ENCODE measurements at places on chromosomes 12 and 14.

DNA sequence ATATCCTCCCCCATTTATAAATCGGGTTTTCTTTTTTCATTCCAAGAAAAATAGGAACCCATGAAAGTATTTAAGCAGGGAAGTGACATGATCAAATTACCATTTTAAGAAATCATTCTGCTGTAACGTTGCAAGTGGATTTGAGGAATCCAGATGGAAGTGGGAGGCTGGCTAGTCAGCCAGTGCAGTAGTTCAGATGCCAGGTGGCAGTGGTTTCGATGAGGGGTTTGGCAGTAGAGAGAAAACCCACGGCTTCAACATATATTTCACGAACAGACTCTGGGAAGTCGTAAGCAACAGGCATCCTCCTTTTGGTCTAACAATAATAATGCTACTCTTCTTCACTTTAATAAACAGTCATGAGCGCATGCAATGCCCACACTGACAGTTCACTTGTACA, 25.0 kb downstream of the PDZRN4 start:
- DNase-seq = no peak

- DNase-seq = no peak
These were observed 5.9 kb downstream of the GSG1 start for GRCh38 chr12:13097491-13098011.

GRCh38 chr14:25485381-25485780, 435.4 kb upstream of the STXBP6 start:
- DNase-seq = no peak

DNA sequence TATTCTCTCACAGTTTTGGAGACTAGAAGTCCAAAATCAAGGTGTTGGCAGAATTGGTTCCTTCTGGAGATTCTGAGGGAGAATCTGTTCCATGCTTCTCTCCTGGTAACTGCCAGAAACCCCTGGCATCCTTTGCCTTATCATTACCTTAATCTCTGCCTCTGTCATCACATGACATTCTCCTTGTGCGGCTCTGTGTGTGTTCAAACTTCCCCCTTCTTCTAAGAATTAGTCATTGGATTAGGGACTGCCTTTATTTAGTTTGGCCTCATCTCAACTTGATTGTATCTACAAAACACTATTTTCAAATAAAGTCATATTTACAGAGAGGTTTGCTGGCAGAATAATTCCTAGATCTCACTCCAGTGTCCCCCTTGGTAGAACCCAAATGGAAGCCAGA, 68.9 kb downstream of the ZNF641 start:
- no peak for DNase-seq

DNA sequence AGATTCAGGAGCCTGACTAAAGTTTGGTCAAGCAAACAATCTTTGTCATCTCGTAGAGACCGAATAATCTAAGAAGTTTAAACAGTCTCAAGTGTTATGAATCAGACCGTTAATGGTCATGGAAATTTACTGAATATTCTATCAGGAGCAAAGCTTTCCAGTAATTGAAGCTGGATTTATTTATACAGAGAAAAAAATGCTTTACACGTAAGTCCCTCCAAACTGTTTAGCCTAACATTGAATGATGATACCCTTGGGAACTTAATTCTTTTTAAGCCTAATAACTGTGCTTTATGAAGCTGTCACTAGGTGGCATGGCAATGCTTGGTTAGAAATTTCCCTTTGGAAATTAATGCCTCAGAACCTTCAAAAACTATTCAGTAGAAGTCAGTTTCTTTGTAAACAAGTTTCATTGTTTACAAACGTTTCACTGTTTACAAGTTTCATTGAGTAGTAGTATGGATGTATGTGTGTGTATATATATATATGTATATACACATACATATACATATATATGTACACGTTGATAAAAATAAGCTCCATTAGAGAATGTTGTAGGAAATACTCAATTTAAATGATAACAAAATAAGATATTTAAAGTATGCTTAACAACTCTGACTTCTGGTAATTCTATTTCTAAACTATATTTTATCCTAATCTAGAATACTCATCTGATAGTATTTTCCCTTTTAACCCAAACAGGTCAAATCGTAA, 32.1 kb downstream of the DEPDC4 start:
- DNase-seq = no peak

DNA sequence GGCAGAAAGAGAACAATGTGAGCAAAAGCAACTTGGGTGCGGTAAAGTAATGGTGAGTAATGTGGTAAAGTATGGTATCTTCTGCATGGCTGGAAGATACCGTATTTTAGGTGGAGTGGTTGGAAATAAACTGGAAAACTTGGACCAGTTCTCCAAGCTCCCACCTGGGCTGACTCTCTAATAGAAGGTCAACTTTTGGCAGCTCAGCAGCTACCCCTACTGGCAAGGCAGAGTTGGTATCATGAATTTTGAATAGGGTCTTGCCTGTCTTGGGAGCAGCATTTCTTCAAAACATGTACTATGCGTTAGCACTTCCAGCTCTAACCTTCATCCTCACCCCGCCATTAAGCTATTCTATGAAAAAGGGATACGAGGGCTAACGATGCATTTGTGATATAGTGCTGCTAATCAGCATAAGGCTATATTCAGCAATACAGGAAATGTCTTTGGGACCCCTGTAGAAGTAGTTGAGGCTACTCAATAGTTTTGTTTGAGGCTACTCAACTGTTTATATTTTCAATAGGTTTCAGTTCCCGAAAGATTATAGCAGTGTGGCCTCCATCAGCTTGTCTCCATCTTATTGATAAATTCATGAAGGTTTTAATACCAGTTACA, 276.3 kb upstream of the FAR2 start:
- DNase-seq = no peak

DNA sequence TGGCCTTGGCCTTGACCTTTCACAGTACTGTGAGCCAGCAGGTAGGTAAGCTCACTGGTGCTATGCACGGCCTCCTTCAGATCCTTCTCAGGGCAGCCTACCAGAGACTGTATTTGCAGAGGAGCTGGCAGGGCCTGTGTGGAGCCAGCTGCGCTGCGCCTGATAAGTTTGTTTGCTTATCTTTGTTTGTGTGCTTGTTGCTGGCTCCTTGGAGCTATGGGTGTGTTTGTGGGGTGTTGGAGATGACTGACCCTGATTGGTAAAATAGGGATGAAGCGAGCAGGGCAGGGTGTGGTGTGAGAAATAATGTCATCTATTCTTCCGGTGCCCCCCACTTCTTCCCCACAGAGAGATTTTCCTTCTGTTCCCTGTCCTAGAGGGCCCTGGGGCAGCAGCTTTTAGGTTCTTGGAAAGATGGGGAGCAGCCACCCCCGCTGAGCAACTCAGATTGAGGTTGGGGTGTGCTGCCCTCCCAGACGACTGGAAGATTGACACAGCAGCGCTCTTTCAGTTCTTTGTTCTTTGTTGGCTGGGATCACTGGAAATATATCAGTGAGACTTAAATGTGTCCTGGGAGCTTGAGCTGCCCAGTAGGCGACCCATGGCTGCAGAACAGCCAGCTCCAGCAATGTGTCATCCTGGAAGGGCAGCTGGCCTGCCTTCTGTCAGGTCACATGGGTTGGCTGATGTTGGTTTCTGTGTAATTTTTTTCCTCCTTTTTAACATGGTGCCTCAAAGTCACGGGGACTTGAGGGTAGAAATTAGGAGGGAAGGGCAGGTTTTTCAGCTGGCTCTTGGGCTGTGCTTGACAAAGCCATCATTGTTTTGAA, 19.6 kb downstream of the MLXIP start:
- no peak for DNase-seq
